ENCODE measurements at places on chromosomes 6 and 20. TPM values are rescaled to one million over a fixed set of nuclear protein-coding genes. Genes with fewer than 3 reads are reported as not detected.

DNA sequence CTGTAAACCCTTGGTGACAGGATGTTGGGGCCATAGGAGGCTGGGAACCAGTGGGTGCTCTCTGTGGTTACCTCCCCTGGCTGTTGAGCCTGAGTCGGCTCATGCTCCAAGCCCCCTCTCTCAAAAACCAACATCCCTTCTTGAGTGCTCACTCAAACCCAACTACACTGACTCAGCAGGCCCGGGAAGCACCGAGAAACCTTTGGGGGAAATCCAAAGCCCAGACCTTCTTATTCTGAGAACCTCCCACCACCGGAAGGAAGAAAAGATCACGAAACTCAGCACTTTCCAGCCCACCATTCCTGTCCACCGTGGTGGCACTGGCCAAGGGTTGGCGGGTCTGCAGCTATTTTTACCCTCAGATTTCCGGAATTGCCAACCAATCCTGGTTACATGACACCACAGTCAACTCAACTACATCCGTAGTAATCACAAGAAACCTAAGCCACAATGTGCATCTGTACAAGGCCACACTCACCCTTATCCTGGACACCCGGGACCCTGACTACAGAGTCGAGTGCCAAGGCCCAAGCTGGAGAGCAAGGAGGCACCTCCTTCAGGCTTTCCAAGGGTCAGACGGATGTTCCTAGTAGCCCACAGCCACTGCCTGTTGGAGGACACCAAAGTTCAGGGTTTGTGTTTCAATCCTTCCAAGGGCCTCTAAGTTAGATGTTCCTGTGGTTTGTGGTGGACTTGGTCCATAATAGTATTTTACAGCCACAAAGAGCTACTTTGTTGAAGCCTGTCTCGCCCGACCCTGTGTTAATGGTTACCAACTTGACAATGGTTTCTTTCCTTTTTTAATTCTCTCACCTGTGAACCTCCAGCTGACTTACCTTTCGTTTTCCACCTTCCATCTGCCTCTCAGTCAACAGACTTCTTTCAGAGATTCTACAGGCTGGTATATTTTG is 317.0 kb downstream of the CDC5L start:
- DNase-seq = no peak

Gene SALL4
- 1.8 TPM for total RNA-seq

- DNase-seq = no peak
These were observed 260.0 kb downstream of the FARS2 start for GRCh38 chr6:5521322-5521721.

DNA sequence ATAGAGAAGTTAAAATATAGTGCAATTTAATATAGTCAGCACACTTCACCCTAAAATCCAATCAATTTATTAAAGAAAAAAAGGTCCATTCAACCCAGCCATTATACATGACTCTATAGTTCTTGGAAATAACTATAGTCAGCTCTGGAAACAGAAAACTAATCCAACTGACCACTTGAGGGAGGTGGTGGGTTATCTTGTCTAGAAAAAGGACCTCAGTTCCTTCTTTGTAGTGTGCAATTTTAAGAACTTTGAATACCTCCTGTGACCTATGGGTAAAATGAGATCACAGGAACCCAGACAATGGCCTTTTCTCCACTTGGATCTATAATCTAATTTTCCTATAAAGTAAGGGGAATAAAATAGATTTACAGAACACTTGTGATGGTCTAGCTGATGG is 163.6 kb upstream of the CENPW start:
- DNase-seq = no peak

DNA sequence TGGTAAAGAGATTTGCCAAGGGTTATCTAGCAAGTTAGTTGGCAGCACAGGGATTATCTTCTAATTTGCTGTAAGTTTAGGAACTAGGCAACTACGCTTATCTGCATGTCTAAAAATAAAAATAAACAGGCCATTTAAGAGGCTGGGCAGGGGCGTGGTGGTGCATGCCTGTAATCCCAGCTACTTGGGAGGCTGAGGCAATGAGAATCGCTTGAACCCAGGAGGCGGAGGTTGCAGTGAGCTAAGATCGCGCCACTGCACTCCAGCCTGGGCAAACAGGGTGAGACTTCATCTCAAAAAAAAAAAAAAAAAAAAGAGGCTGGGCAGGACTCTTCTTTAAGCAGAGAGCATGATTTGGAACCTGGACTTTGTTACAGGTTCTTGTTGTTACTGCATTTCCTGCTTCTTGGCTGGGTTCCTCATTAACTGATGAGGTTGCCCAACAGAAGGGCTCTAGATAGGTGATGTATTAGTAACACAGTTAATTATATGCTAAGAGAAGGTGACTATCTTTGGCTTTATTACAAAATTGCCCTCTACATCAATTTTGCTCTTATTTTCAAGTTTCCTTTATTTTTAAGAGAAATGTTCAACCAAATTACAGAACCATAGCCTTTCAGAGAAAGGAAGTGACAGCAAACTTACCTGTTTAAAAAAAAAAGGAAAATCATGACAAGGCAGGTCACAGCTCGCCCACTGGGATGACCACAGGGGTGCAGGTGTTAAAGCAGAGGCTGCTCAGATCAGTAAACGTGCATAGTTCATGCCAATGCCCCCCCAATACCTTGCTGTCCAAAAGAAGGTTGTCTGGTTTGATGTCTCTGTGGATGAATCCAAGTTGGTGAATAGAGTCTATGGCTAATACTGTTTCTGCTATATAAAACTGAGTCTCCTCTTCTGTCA is 32.5 kb downstream of the STK38 start:
- no peak for DNase-seq

GRCh38 chr6:34062815-34063214 is 83.1 kb downstream of the GRM4 start:
- DNase-seq = no peak

DNA sequence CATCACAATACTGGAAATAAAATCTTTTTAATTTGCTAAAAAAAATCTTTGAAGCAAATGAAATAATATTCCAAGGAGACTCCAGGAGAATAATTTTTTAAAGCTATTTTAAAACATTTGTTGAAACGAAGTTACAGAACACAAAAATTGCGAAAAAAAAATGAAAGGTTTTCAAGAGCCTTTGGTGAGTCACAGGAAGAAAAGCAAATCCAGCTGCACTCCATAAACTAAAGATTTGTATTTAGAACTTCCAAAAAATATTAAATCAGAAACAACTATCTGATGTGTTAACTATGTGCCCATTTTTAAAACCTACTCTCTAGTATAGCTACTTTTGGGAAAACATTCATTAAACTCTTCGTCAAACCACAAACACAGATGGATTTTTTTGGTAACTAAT is 23.6 kb downstream of the PDSS2 start:
- DNase-seq = no peak

DNA sequence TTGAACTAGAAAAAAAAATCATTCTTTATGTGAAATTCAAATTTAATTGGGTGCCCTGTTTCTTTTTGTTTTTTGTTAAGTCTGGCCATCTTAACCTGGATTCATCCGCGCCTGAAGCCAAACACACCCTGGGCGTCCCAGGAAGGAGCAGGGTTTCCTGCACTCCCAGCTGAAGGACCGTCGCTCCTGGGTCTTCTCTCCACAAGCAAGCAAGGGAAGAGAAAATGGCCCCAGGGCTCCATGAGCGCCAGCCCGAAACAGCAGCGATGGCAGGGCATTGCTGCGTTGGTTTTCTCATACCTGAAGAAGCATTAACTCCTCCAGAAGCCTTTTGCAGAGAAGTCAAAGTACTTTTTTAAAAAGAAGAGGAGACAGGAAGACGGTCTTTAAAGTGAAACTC is 105.4 kb upstream of the AFDN start:
- DNase-seq = peak; percentile 59

Gene RIPOR2
- total RNA-seq = 4.8 TPM

Gene SLCO4A1
- total RNA-seq = 1.5 TPM

- DNase-seq = no peak
These were observed 68.5 kb upstream of the ARMH2 start for GRCh38 chr6:24867104-24867703.

Gene MYLIP
- 55.1 TPM for total RNA-seq

- DNase-seq = no peak
These were observed 24.9 kb upstream of the PLN start for GRCh38 chr6:118523216-118523615.

- DNase-seq = no peak
These were observed 9.0 kb downstream of the PEX6 start for GRCh38 chr6:42969934-42970333.

Gene VPS52
- 60.3 TPM for total RNA-seq

GRCh38 chr6:168626046-168626602 is 185.1 kb downstream of the SMOC2 start:
- no peak for DNase-seq

DNA sequence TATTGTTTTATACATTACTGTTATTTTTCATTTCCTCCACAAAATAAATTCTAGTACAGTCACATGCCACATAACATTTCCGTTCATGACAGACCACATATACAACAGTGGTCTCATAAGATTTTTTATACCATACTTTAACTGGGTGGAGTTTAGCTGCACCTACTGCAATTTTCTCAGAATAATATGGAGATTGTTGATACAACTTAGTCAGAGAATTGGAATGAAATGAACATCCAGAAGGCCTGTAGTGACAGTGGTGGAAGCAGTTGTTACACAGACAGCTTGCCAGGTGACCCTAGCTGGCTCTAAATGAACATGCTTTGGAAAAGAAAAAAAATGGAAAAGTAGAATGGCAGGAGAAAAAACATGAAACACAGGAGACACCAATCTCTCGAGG is 183.2 kb upstream of the TCF21 start:
- DNase-seq = no peak

DNA sequence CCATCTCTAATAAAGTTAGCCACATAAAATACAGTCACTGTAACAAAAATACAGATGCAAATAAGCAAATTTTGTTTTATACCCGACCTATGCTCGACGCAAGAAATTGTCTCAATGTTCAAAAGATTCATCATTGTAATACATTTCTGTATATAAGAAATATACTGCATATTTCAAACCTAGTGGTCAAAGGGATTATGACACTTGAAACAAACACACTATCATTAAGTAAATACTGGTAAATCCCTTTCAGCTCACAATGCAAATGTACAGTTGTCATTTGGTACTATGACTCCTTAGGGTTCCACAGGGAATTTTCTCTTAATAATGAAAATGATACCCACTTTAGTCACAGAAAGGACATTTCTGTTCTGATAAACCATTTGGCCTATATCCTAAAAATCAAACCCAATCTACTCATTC is 2.2 kb downstream of the HIVEP2 start:
- DNase-seq = no peak

DNA sequence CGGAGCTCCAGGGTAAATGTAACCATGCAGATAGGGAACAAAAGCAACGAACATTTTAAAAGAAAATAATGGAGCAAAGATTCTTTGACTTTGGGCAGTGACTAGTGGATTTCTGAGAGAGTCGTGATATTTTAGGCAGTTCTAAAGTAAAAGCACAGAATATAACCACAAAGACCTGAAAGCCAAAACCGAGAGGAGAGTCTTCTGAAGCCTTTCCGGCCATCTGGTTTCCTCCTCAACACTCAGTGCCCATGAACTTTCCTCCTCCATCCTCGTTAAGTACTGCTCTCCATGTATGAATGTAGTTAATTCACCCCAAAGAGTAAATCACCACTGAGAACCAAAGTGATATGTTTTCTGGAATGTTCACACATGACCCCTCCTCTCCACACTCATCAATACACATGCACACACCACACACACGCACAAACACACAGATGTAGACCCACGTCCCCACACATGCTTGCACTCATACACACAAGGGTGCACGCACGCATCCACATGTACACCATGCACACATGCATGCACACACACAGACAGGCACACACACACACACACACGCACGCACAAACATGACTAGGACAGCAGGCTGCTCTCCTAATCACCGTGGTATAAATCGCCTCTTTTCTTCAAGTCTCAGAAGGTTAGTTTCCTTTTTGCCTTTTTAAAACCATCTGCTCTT is 109.5 kb downstream of the MYLK4 start:
- no peak for DNase-seq

Gene CLPSL2
- not detected for total RNA-seq

Gene CHD6
- total RNA-seq = 45.0 TPM

GRCh38 chr6:3696525-3697088 is 54.9 kb downstream of the PXDC1 start:
- no peak for DNase-seq

- DNase-seq = no peak
These were observed 62.8 kb upstream of the CTNNBL1 start for GRCh38 chr20:37630993-37631392.

Gene ZC2HC1B
- not detected for total RNA-seq

DNA sequence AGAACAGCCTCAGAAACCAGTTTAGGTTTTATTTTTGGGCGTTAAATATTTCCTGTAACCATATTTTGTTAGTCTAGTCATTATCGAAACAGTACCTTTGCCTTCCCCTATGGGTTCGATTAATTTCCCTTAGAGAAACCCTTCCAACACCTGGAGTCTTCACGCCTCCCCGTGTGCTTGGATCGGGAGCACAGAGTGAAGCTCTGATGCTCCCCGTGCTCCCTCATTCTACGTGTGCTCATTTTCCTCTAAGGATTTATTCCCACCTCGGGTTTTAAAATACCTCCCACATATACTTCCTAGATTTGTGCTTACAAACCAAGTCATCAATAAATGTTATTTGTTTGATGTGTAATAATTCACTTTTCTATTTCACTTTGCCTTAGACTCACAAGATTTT is 142.4 kb downstream of the TTLL2 start:
- peak; percentile 5 for DNase-seq

Gene VSTM2L
- 14.7 TPM for total RNA-seq

GRCh38 chr20:59434960-59435359 is 134.5 kb downstream of the EDN3 start:
- no peak for DNase-seq

Gene ELOVL2
- total RNA-seq = 57.0 TPM

DNA sequence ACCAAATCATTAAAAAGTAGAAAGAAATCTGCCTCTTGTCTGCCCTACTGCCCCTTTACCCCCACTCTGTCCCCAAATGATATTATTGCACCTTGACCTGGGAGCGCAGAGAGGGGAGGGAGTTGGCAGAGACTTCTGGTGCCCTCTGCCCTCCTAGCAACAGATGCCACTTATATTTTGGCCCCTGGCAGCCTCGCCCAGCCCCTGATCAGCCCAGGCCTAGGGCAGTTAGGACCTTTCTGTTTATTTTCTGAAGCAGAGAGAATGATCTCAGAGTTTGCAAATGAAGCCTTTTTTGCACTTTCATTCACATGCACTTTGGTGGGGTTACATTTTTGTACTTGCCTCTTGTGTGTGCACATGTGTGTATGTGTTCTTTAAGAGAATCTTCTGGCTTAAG is 8.4 kb upstream of the SGK2 start:
- DNase-seq = no peak

Gene LINC00237
- total RNA-seq = not detected
